AG09309 (cell line): ENCODE measurements at places on chromosomes 1 and 21.

- no peak for DNase-seq
Measured at GRCh38 chr1:216389774-216390173, 33.5 kb downstream of the USH2A start.

GRCh38 chr1:243758647-243759046 is 91.4 kb downstream of the AKT3 start:
- DNase-seq, result no peak

GRCh38 chr21:35945089-35945671 is 115.1 kb downstream of the SETD4 start:
- no peak for DNase-seq

- no peak for DNase-seq
Measured at GRCh38 chr1:44696789-44697345, 22.4 kb downstream of the ARMH1 start.

GRCh38 chr1:15592285-15592684 is 7.4 kb upstream of the AGMAT start:
- no peak for DNase-seq

- no peak for DNase-seq
Measured at GRCh38 chr1:178539291-178539690, 26.4 kb downstream of the TEX35 start.

DNA sequence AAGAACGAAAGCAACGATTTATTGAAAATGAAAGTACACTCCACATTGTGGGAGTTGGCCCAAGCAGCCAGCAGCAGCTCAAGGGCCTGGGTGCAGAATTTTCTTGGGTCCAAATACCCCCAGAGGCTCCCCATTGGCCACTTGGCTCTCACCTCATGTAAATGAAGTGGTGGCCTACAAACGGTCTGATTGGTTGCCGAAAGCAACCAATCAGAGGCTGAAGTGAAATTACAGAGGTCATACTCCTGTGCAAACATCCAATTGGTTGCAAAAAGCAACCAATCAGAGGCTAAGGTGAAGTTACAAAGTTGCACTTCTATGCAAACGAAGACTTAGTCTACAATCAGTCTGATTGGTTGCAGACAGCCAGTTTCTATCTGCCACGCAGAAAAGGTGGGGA is 31.9 kb downstream of the FAM163A start:
- DNase-seq, result no peak

- DNase-seq, result no peak
Measured at GRCh38 chr1:12745126-12745991, 641 bp upstream of the CFAP107 start.

DNA sequence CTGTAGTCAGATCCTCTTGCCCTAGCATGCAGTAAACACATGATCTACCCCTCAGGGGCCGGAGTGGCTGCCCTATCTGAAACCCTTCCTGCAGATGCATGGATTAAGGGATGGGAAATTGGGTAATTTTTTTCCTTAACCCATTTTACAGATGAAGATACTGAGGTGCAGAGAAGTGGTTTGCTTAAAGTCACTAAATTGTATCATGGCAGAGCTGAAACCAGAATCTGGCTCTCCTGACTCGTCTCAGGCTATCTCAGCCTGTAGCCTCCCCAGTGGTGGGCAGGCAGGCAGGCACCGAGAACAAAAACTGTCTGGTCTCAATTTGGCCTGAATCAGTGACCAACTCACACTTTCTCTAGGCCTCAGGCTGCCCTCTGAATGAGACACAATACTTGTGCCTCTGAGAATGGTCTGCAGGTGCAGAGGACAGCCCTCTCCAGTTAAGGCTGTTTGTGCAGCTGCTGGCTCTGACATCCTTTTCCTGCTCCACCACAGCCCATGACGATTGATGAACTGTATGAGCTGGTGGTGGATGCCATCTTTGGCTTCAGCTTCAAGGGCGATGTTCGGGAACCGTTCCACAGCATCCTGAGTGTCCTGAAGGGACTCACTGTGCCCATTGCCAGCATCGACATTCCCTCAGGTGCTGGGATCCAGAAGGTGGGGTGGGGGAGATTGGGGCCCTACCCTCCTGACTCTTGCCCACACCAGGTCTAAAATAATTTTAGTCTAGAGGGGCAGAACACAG is 1.5 kb downstream of the NAXE start:
- DNase-seq, result no peak

DNA sequence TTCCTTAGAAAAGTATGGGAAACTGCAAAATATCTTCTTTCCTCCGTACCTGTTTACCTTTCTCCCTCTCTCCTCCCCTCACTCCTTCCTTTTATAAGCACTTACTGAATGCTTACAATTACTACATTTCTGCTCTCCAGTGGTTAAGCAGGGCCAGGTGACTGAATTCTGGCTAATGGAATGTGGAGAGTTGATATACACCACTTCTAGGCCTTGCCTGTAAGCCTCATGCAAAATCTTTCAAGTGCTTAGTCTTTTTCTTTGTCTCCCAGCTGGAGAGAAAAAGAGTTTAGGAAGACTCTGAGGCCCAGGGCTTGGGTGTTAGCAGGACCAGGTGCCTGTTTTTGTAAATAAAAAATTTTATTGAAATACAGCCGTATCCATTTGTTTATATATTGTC is 77.7 kb upstream of the CACNA1E start:
- DNase-seq, result no peak

- no peak for DNase-seq
Measured at GRCh38 chr1:210310562-210311153, 18.0 kb upstream of the HHAT start.

GRCh38 chr1:102529446-102529845 is 532.7 kb upstream of the OLFM3 start:
- DNase-seq, result no peak

DNA sequence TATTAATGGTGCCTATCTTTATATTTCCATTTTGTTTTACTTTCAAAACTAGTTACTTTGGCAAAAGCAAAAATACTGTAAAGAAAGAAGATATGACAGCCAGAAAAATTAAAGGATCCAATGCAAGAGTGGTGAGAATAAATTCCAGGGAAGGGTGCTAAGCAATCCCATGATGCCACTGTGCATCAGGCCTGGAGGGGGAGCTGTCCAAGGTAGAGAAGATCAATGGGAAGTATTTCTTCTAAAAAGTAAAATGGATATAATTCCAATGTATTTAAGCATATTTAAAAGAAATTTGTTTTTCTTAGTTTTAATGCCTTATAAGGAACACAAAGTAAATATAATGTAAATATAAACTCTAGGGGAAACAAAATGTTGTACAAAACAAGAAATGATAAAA is 1382.2 kb upstream of the B3GALT2 start:
- no peak for DNase-seq

- no peak for DNase-seq
Measured at GRCh38 chr1:166600574-166600973, 238.7 kb upstream of the POGK start.

DNA sequence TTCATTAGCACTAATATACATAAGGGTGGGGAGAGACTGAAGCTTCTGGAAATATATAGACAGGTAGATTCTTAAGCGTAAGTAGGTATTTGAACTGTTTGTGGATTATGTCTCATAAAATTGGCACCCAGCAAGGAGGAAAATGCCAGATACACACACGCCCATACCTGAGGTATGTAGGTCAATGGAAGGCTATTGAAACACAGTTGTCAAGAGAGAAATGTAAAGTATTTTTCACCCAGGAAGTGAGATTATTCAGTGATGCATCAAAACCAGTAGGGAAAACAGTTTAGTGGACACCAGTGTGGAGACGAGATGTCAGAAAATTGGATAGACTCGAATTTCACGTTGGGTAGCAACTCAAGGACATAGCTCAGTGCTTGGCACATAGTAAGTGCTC is 4.7 kb upstream of the RSPH1 start:
- DNase-seq, result no peak

- DNase-seq, result no peak
Measured at GRCh38 chr1:53123453-53124140, 18.8 kb downstream of the SLC1A7 start.

GRCh38 chr1:53128401-53128800 is 14.0 kb downstream of the SLC1A7 start:
- no peak for DNase-seq

DNA sequence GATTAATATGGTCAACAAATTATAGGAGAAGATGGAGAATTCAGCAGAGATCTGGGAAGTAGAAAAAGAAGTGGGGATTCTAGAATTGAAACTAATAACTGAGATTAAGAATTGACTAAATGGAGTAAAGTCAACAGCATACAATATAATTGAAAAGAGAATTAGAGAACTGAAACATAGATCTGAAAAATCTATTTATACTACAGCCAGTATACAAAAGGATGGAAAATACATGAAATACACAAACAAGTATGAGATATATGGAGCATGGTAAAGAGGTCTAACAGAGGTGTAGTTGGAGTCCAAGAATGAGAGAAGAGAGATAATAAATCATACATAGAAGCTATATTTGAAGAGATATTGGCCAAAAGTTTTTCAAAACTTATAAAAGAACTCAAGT is 235.2 kb downstream of the FGGY start:
- DNase-seq, result no peak

- DNase-seq, result no peak
Measured at GRCh38 chr1:223531742-223532341, 133.7 kb downstream of the CAPN8 start.

DNA sequence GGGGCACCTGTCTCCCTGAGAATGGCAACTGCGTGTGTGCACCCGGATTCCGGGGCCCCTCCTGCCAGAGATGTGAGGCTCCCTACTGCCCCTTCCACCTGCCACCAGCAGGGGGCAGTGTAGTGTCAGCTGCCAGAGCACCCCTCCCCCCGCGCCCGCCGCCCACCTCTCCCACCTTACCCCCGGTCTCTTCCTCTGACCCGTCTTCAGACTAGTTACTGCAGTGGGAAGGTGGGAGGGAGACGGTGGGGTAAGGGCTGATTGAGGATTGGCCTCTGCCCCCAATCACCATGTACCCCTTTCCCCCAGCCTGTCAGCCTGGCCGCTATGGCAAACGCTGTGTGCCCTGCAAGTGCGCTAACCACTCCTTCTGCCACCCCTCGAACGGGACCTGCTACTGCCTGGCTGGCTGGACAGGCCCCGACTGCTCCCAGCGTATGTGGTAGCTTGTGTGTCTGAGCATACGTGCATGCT is 10.1 kb upstream of the LRRC71 start:
- DNase-seq, result no peak

DNA sequence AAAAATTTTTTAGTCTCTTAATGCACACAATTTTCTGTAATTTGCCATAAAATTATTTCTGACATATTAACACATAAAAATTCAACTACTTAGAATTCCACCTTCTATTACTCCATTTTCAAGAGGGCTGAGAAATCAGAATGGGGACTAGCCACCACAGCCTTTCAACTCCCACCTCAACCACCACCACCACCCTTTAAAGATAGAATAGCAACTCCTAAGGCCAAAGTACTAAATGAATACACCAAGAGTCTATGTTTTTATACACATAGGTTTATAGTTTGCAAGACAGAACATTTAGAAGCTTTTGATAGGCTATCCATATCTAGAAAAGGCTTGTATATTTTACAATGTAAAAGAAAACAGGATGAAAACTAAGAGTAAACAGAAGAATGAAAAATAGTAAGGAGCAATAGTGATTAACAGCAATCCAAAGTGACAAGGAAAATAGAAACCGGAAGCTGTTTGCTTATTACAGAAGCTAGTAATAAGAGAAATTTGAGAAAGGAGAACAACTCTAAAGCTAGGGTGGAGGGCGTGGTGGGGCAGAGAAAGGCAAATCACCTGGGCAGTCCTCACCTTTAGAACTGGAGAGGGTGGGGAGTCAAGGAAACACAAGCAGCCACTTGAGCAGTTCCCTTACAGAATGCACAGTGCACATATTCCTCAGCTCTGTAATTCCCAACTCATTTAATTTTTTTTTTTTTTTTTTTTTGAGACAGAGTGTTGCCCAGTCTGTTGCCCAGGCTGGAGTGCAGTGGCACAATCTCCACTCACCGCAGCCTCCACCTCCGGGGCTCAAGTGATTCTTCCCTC is 27.7 kb downstream of the EPS15 start:
- DNase-seq, result no peak

- DNase-seq, result no peak
Measured at GRCh38 chr1:182599339-182599738, 4.8 kb downstream of the RGS16 start.

GRCh38 chr1:47407481-47407880 is 8.6 kb upstream of the FOXE3 start:
- DNase-seq, result no peak

DNA sequence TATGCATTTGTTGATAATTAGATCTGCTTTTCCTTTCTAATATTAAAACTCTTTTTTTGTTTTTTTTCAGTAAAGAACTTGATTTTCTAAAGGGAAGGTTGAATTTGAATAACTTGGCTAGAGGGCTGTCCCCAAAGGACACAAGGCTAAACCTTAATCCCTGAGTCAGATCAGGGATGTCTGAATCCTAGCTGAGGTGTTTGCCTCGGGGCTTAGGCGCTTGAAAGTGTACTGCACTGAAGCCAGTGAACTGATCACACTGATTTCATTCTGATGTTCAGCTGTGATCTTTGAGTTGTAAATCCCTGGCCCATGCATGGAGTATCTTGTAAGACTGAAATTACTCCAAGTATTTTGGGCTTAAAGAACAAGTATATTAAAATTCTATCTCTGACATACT is 42.8 kb downstream of the MTR start:
- DNase-seq, result no peak

- no peak for DNase-seq
Measured at GRCh38 chr1:172499636-172500141, 33.3 kb upstream of the SUCO start.

DNA sequence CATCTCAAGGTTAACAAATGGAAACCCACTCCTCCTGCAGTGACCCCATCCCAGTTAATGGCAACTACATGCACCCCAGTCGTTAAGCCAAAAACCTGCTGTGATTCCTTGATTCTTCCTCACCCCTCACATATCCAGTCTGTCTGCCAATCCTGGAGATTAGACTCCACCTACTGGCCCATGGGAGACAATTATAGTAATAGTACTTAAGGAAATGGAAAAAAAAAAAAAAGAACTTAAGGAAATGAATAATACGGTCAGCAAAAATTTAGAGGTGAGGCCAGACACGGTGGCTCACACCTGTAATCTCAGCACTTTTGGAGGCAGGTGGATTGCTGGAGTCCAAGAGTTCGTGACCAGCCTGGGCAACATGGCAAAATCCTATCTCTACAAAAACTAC is 7.0 kb downstream of the NOL9 start:
- no peak for DNase-seq

DNA sequence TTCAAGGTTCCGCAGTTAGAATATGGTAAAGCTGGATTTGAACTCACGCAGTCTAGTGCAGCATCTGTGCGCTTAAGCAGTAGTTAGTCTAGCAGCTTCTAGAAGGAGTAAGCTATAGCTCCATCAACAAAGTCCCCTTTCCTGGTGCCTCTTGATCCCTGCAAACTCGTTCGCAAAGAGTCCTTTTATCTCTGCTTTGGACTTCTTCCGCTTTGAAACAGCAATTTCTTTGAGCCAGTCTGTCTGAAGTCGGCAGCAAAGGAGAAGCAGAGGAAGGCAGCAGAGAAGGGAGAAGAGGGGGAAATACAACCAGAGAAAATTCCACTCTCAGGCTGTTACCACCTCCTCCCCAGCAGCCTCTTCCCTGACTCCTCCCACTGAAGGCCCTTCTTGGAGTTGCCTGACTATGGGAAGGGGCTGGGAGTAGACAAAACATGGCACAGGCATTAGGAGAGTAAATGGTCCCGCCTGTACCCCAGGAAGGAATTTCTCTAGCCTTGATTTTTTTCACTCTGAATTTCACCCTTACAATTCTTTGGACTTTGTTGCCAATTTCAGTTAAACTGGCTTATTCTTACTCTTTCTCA is 25.9 kb downstream of the HSD3B2 start:
- no peak for DNase-seq
